ENCODE measurements at places on chromosomes 7 and 10.

GRCh38 chr10:100664316-100665149 is 80.8 kb upstream of the PAX2 start:
- no peak for DNase-seq

GRCh38 chr10:20630092-20630643 is 266.9 kb downstream of the NEBL start:
- no peak for DNase-seq

DNA sequence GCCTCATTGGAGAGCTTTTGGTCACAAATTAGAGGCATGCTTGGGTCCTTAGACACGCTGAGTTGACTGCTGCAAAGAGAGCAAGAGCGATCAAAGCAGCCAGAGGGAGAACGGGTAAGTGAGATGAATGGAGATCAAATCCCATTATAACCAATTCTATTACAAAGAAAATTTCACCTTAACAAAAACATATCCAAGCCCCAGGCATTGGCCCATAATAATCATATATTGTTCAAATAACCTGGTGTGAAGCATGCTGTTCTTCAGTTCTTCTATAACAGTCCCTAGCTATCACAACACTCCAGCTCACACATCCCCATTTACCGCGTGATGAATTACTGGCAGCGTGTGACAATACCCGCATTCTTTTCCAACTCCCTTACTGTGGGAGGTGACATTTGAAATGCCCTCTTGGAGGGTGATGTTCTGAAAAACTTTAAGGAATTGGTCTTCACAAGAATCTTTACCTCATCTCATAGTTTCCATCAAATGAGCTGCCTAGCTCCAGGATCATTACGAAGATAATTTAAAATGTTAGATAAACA is 156.1 kb upstream of the PLXNA4 start:
- DNase-seq: no peak

DNA sequence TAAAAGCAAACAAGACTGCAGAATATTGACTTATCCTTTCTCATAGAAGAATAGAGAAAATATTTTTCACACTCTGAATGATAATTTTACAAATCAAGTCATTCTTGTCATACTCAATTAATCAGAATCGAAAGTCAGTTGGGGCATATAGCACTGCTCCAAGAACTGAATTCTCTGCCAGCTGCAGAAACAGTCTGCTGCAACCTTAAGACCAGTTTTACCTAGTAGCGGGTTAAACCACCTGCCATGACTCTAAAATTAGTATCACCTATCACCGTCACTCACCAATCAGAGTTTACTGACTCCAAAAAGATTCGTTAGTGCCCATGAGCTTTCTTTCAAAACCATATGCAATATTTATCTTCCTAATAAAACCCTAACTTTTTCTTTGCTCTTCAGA is 429.0 kb upstream of the GRM3 start:
- no peak for DNase-seq

- DNase-seq: no peak
These were observed 120.1 kb upstream of the STK17A start for GRCh38 chr7:43462836-43463235.

- DNase-seq: no peak
These were observed 7.1 kb downstream of the POLD2 start for GRCh38 chr7:44116087-44116788.

GRCh38 chr7:135711139-135711469 is 16.9 kb downstream of the SLC13A4 start:
- DNase-seq: no peak

DNA sequence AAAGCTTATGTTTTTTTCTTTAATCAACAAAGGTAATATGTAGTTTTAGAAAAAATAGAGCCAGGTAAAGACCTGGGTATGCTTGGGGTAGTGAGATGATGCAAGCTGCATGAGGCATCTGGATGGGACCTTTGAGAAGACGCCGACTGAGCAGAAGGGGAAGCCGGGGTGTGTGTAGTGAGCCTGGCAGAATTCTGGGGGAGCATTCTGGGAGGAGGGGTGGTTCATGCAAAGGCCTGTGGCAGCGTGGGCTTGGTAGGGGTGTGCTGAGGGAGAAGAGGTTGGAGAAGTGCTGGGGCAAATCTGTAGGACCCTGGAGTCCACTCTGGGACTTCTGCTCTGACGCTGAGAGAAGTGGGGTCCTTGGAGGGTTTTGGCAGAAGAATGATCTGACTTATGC is 33.9 kb upstream of the SHH start:
- no peak for DNase-seq

DNA sequence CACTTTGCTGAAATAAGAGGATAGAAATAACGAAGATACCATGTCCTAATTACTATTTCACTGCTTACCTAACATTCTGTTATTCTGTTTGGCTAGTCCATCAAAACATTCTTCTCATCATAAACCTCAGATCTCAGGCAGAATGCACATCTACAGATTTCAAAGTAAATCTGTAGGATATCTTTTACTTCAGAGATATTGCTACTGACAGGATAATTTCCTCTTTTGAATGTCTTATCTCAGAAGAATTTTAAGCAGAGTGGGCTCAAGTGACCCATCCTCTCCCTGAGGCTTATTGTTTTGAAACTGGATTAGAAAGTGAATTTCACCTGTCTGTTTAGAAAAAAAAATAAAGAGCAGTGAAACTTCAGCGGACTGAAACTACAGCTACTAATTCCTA is 83.6 kb downstream of the SEMA3C start:
- DNase-seq: no peak

GRCh38 chr7:80393786-80394185 is 118.1 kb downstream of the GNAT3 start:
- no peak for DNase-seq

DNA sequence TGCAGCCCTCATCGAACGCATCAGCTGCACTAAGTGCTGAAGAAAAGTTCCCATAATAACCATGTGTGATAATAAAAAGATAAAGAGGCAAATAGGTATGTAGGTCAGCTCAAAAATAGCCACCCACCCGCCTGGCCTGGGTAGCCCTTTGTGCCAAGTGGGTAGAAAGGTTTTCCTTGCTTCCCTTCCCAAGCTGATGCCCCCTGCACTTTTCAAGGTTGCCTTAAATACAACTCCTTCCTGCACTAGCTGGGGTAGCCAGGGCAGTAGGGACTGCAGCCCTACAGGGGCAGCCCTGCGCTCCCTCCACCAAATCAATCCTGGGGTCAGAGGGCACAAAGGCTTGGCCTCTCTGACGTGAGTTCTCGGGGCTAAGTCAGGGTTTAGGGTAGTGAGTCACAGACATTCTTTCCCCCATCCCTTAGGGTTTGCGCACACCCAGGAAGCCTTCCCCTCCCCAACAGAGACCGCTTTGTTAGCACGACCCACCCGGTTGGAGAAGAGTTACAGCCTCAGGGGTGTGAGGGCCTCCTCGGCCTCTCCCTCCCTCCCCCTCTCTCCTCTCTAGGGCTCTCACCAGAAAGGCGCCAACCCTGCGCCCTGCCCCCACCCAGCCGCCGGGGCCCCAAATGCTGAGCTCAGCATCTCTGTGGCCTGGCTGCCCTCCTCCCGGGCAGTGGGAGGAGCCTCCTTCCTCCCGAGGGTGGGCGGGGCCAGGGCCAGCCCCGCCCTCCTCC is 13.3 kb upstream of the DDIT4 start:
- DNase-seq: peak; percentile 62

DNA sequence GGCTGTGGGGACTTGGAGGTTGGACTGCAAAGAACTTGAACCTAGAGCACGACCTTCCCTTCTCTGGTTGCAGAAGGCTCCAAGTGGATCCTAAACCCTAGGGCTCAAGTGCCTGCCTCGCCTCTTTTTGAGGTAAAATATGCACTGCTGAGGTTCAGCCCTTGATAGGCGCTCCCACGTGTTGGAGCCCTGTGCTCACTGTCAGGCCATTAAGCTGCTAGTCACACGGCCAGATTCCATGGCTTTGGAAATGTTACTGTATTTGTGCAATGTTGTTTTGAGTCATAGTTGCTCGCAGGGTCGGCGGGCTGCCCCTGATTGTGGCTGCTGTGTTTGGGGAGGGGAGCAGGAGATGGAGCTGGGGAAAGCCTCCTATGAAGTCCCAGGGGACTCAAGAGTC is 39.8 kb upstream of the PCBD1 start:
- DNase-seq: no peak

GRCh38 chr7:116809636-116810266 is 52.6 kb upstream of the CAPZA2 start:
- DNase-seq: no peak

- no peak for DNase-seq
These were observed 32.3 kb upstream of the FAM204A start for GRCh38 chr10:118374404-118374803.
